AG04450 (cell line): ENCODE measurements at places on chromosomes 12 and 14.

DNA sequence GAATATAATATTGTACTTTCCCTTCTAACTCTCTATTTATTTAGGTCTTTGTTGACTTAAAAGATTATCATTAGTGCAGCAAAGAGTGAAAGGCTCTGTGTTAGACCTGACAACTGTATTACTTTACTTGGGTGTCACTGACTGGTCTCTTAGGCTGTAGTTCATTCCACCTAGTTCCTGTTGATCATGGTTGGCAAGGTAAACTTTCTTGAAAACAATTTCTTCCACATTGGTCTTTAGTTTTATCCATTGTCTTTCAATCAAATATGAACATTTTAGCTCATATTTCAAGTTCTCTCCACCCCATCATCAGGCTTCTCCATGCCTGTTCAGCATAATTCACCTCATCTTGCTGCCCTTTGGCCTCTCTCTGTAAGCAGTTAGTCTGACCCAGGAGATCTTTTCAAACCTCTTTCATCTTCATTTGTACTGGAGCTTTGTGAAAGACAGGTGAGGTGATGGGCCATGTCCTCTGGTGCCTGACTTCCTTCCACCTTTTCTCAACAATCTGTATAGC is 32.1 kb upstream of the PPM1H start:
- DNase-seq, result no peak

- DNase-seq, result no peak
Observed at GRCh38 chr12:96441816-96442215, 41.6 kb upstream of the CDK17 start.

GRCh38 chr12:94427501-94428381 is 31.9 kb downstream of the CEP83 start:
- peak; percentile 74 for DNase-seq

DNA sequence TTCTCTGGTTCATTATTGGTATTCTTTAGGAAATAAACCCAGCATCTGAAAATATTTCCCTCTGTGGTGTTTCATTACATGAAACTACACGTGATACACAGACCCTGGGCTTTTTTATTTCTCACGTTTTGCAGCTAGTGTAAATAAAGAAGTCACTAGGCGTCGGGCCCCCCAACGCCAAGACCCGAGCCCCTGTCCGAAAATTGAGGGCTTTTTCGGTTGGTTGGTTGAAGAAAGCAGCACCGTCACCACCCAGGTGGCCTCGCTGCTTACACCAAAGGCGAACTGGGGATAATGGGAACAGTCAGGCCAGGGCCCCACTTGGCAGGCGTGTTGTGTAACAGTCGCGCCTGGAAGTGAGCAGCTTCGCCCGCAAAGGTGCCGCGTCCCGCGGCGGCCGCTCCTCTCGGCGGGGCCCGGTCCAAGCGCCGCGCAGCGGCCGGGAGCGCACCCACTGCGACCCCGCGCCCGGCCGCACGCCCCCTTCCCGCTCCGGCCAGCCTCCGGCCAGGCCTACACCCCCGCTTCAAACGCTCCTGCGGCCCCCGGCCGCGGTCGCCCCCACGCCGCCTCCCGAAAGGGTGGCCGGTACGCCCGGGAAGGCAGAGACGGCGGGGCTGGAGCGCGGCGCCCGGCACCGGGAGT is 1.2 kb downstream of the DUSP16 start:
- no peak for DNase-seq

DNA sequence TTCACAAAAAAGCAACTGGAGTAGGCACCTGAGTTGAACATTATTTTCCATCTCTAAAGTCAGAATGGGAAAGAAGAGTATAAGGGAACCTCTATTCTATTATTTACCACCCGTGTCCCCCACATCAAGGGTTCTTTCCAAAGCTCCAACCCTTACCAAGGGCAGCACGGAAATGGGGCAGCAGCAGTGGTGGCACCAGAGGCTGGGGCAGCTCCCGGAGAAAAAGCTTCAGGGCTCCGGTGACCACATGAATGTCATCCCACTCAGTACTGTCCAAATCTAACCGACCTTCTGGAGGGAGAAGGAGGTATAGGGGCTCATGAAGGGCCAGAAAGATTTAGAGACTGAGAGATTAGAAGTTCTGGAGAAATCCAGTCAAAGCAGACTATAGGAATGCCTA is 5.8 kb downstream of the ARHGAP9 start:
- DNase-seq, result no peak

- DNase-seq, result no peak
Observed at GRCh38 chr14:65920996-65921395, 508.5 kb downstream of the FUT8 start.

DNA sequence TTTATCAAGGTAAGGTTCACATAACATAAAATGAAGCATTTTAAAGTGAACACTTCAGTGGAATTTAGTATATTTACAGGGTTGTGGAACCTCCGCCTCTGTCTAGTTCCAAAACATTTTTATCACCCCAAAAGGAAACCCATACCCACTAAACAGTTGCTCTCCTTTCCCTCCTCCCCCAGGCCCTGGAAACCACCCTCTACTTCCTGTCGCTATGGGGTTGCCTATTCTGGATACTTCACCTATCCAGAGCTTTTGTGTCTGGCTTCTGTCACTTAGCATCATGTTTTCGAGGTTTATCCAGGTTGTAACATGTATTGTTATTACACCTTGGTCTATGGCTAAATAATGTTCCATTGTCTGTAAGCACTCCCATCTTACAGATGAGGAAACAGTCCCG is 27.7 kb upstream of the ZFP36L1 start:
- DNase-seq, result no peak

- DNase-seq, result no peak
Observed at GRCh38 chr14:34018125-34018524, 67.3 kb upstream of the EGLN3 start.

GRCh38 chr12:63915105-63915800 is 70.8 kb downstream of the SRGAP1 start:
- DNase-seq, result no peak

- DNase-seq, result no peak
Observed at GRCh38 chr12:4386801-4387200, 7.3 kb upstream of the FGF23 start.

DNA sequence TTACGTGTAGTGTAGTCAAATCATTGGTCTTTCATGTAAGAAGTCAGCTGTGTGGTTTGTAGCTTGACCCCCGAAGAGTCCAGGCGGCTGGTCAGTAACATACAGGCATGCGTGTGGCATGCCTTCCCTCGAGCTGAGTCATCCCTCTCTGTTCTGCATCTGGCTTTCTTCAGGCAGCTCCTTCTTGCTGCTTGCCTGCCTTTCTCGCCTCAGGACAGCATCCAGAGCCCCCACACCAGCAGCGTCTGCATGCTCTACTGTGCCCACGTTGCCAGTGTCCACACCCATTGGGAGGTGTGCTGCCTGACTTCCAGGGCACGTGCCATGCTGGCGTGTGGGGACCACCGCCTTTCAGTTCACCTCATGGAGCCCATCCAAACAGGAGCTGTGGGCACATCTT is 96.8 kb downstream of the EP400 start:
- DNase-seq, result peak; percentile 94

DNA sequence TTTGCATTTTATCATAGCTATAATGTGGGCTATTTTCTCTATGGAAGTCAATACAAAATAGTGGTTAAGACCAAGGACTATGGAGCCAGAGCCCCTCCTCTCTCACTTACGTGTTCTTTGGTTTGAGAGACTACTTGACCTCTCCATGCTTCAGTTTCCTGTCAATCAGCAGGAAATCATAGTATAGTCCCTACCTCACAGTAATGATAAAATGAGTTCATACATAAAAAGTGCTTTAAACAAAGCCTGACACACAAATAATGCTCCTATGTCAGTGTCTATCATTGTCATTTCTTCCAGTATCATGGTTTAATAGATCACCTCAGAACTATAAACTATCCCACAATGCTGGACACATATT is 90.4 kb downstream of the MED13L start:
- DNase-seq, result no peak

DNA sequence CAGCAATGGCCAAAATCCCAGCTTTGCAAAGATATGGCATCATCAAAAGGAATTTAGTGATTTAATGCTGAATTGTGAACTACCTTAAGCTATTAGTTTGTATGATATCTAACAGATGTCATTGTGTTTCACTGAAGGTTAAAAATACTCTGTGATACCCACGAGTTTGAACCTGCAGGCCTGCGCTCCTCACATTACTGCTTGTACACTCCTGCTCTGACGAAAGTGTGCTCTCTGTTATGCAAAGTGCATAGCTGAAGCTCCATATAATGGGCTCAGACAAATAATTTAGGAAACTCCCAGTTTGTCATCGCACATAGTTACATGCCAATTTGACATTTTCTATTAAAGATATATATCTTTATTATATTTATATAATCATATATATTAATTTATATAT is 52.2 kb downstream of the SPPL3 start:
- DNase-seq, result no peak

GRCh38 chr12:123761841-123762714 is at the start of gene DNAH10:
TSS of gene DNAH10 (plus strand) at chr12:123762301. CDS start at chr12:123762337, 36 bp downstream.
- DNase-seq, result no peak

DNA sequence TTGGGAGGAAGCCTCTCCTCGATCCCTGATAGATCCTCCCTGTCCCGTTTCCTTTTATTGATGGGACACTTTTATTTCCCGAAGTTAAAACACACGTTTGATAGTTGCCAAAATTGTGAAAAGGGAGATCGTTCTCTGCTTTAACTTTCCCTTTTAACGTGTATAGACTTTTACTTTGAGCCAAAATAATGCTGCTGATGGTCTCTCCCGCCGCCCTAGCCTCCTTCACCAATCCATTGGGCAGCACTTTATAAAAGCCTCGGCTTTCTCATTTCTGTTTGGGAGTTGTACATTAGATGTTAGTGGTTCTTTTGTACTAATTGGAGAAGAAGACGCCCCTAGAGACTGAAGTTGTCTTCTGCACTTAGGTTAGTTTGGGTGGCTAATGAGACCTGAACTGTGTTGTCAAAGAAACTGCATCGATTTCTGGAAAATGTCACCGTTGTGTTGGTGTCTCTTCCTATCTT is 1.4 kb downstream of the TMTC2 start:
- no peak for DNase-seq

DNA sequence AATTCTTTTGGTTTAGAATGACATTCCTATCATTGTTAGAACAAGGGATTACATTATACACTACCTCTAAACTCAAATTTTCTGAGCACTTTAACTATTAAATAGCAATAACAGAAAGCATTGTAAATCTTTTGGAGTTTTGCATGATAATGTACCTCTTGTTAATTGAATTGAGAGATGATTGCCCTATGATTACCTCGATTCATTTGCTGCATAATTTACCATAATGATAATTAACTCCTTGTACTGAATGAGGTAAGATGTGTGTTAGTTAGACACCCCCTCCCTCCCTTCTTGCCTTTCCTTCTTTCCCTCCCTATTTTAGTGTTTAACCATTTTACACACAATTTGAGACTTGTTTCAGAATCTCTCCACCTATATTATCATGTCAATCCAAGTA is 469.2 kb downstream of the DIO2 start:
- no peak for DNase-seq

- DNase-seq, result no peak
Observed at GRCh38 chr12:94225947-94226630, 77.7 kb downstream of the PLXNC1 start.

DNA sequence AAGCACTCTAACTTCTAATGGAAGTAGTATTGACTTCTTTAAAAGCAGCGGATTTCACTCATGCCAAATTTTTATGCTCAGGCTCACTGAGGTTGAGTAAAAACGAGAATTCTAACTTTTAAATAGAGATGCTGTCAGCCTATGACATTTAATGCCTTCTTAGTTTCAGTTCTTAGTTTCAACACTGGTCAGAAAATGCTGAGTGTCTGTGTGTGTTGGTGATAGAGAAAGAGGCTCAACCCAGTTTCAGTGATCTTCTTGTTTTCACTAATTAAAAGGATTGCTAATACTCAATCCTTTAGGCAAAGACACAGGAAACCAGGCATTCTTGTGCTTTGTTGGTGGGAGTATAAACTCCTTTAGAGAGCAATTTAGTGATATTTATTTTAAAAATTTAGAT is 31.0 kb downstream of the PEBP1 start:
- no peak for DNase-seq
